Stimulated activated CD4-positive, alpha-beta T cell treated with anti-CD3 and anti-CD28 coated beads, Interleukin-1b, Interleukin-23, amount 100 ng/mL, for 1 hour (primary cell): ENCODE measurements at places on chromosomes 7 and 10.

- DNase-seq = peak; percentile 52
Measured at GRCh38 chr10:101782811-101783735, at the start of gene NPM3. TSS of gene NPM3 (minus strand) at chr10:101783446. CDS start at chr10:101783390, 56 bp downstream.

GRCh38 chr7:55277916-55278315 is 87.2 kb upstream of the LANCL2 start:
- DNase-seq = no peak

DNA sequence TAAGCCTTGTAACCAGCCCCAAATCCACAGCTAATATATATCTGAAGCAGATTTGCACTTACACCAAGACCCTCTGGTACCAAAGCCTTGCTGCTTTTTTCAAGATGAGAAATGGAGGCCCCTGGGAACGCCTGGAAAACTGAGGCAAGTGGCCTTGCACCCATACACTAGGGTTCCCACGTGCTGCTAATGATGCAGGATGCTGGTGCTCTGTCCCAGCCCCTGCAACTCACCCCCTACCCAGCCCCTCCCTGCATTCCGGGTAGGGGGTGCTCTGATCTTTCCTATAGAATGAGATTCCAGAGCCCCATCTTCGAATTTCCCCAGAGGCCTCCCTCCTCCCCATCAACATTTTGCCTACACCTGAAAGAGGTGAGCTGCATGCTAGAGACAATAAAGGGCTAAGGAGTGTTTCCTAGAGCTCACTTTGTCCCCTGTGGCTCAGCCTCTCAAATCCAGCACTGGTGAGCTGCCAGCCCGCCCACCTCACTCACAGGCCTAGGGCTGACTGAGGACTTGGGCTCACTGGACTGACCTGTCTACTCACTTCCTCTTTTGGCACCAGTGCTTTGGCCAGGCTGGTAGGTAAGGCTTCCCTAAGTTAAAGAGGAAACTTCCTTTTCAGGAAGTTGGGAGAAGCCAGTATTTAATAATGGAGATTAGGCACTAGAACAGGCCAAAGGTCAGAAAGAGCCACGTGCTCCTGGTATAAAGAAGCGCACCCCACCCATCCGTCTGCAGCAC is 9.8 kb downstream of the RBP4 start:
- DNase-seq = no peak

DNA sequence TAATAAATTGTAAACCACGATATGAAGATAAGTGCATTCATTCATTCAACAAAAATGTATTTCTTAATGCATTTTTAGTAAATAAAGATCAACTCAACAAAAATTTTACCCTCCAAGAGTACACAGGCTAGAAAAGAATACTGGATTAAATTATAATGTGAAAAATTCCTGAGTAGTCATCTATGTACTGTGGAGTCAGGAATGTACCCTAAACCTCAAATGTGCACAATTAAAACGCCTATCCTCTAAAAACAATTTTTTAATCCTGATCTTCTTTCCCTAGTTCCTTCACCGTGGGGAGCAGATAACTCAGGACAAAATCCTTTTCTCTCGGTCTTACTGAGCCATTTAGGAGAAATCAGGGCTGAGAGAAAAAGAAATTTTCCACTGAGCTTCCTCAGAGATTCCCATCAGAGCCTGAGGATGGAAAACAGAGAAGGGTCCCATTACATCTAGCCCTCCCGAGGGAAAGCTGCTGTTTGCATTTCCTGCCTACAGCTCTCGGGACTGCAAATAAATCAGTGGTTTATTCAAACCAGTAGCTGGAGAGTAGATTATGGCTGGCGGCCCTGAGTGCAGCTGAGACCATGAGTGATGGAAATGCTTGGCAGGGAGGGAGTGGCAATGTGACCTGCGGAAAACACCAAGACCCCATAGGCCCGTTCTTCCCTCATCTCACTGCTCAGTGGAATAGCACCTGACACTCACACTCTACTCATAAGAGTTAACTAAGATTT is 7.4 kb downstream of the TAS2R40 start:
- no peak for DNase-seq

DNA sequence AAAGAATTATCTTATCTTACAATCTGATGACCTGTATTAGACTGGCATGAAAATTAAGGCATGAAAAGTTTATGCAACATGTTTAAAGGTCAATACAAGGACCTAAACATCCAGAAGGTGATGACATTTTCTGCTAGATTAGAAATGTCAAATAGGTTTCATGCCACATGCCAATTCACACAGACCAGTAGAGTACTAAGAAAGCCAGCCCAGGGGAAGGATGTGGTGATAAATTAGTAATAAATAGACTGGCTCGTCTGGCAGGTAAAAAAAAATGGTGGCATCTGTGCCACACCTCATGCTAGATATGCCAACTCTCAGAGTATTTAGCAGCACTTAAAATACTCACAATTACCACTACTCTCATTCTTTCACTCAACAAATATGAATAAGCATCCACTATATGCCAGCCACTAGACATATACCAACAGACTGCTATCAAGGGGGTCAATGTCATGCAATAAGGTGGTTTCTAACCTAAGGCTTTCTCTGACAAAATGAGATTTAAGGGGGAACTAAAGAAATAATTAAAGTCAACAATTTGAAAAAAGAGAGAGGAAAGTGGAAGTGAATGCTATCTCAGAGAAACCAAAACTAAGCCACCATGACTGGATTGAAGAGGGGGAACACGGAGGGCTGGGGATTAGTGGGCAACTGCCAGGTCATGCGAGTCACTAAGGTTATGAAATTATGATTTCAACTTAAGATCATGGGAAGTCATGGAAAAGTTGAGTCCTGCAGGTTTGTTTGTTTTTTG is 83.5 kb downstream of the SGMS1 start:
- DNase-seq = no peak

DNA sequence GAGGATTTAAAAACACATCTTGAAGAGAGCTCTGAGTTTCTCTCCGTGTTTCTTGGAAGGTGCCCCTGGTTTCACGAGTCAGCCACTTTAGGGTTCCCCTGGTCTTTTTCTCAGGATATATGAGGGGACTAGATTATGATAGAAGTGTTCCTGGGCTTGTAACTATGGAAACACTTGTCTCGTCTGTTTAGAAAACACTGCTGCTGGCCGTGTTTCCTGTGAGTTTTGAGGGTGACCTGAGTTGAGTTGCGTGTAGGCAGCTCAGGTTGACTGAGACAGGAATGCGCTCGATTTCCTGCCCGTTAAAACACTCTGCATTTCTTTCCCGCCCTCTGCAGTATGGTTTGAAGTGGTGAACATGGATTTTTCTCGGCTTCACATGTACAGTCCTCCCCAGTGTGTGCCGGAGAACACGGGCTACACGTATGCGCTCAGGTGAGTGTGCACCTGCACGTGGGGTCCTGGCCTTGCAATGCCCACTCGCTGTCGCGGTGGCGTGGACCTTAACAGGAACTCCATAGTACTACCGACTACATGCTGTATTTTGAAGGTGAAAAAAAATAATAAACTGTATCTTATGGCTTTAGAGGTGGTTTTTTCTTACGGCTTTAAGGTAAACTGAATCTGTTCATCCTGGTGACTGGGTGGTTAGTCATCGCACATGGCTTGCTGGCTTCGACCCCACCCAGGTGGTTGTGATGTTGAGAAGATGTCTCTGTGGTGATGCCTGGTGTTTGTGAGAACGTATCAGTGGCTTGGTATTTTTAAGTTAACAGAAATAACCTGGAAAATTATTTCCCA is at the start of gene SUN1:
SUN1 (plus strand) TSS at position 310 of the 801 bp plus-strand sequence; CDS start at position 359, 49 bp downstream.
- peak; percentile 46 for DNase-seq
